8988T (cell line): ENCODE measurements at places on chromosomes 7 and 10.
A peak's percentile ranks its signal among the peaks of the same experiment; 100 is the strongest.

GRCh38 chr10:121598263-121599249, at the start of gene FGFR2:
FGFR2 (minus strand) TSS chr10:121598444; CDS start chr10:121593817, 4,627 bp downstream.
- peak; percentile 92 for DNase-seq

DNA sequence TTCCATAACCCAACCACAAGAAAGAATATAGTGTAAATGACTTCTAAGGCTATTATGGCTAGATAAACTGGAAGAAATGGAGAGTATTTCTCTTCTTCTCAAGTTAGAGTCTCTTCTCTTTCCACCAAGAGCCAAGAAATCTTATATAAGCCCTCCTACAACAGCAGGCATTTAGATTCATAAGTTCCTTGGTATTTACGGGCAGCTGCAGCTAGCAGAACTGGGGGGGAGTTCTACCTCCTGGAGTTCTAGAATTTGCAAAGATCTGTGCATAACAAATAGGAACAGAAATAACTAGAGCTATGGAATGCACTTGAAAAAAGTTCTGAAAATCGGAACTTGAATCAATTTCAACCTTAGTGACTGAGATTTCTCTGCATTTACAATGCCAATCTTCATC, 715.2 kb upstream of the GRM3 start:
- DNase-seq, result no peak

- DNase-seq, result no peak
Measured at GRCh38 chr10:63591600-63592379, 70.6 kb downstream of the REEP3 start.

DNA sequence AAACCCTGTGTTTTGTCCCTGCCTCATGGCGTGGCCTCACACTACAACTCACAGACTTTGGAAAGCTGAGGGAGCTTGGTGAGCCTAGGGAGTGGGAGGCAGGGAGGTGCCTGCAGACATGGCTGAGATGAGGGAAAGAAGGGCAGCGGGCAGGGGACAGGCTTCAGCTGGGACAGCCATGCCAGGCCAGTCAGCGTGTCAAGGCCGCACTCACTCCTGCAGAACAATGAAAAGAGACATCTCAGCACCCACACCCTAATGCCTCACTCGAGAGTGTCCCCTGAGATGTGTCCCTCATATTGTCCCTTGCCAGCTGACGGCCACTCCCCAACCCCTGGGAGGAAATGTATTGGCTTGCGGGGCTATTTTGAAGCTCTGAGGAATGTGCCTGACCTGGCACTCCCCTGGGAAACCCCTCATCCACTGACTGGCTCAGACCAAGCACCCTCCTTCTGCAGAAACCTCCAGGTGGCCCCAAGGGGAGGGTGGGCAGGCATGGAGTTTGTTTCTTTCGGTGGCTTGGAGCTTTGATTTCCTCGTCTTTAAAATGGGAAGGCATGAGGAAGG, 31.6 kb downstream of the SH3PXD2A start:
- DNase-seq, result no peak

DNA sequence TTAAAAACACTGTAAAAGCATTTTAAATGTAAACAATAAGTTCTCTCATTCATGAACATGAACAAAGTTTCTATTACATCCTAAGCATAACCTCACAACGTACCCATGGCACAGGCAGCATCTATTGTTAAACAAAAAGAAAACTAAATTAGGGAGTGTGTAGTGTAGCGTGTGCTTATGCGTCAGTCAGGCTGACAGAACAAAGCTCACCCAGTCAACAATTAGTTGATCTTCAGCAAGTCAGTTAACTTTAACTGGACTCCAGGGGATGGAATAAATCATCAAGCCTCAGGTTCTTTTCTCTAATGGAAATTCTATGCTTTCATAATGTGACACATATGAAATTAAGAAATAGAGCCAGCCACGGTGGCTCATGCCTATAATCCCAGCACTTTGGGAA, 91.6 kb upstream of the ODAD2 start:
- no peak for DNase-seq

- no peak for DNase-seq
Measured at GRCh38 chr10:81957976-81958375, 83.0 kb downstream of the NRG3 start.

DNA sequence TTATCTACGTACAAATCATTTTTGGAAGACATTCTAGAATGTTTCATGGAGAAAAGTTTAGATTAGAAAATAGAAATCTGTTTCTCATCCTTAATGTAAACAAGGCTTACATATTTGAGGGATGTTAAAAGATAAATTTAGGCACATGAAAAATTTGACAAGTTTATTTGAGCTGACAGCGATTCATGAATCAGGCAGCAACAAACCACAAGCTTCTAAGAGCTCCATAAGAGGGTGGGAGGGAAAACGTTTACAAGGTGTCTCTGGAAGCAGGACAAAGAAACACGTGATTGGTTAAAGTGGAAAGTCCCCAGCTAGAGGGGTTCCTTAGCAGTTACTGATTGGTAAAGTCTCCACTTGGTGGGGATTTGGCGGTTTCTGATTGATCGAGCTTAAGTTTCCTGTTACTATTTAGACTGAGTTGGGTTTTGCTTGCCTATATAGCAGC, 228.9 kb upstream of the PITRM1 start:
- no peak for DNase-seq

DNA sequence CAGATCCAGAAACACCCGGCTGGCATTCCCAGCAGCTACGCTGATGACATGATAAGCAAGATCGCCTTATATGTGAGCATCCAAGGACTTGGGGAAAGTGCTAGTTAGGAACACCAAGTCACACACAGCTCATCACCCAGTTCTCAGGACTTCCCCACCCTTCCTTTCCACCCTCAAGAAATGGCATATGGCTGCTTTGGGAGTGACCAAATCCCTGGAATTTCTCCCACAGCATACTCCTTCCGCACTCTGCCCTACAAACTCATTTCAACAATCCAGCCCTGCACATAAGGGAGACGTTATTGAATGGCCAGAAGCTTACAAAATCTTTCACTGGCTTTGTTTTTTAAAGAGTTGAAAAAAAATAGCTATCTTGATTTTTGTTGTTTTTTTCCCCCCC, 4.2 kb downstream of the ITIH5 start:
- DNase-seq, result no peak

DNA sequence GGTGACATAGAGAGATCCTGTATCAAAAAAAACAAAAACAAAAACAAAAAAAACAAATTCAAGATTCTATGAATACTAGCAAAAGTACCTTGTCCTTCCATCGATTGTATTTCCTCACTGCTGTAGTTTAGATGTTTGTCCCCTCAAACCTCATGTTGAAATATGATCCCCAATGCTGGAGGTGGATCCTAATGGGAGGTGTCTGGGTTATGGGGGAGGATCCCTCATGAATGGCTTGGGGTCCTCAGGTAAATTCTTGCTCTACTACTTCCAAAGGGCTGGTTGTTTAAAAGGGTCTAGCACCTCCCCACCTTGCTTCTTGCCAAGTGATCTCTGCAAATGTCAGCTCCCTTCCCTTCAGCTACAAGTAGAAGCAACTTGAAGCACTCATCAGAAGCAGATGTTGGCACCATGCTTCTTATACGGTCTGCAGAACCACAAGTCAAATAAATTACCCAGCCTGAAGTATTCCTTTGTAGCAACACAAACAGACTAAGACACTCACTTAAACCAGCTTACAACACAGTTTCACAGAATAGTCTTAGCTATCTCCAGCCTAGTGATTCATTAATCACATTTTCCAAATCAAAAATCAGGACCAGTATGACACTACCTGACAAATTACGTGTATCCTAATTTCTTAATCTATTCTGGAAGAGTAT, 20.7 kb downstream of the ABI1 start:
- no peak for DNase-seq

- no peak for DNase-seq
Measured at GRCh38 chr10:80713398-80713928, 175.8 kb downstream of the SH2D4B start.

DNA sequence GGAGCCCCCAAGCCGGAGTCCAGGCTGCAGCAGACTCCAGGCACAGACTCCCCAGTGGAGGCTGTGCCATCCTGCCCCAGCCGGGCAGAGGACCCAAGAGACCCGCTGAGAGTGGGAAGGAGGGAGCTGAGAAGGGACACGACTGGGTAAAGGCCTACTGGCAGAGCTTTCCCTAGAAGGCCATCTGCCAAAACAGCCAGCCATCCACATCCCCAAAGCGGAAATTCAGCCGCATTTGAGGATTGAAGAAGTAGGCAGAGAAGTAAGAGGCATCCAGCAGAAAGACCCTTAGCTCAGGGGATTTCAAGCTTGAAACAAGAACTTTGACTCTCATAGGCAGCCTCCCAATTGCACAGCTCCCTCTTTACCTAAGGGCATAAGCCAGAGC, 857 bp downstream of the CPXM2 start:
- no peak for DNase-seq

- no peak for DNase-seq
Measured at GRCh38 chr7:149772956-149773434, 393 bp downstream of the ZNF467 start.

DNA sequence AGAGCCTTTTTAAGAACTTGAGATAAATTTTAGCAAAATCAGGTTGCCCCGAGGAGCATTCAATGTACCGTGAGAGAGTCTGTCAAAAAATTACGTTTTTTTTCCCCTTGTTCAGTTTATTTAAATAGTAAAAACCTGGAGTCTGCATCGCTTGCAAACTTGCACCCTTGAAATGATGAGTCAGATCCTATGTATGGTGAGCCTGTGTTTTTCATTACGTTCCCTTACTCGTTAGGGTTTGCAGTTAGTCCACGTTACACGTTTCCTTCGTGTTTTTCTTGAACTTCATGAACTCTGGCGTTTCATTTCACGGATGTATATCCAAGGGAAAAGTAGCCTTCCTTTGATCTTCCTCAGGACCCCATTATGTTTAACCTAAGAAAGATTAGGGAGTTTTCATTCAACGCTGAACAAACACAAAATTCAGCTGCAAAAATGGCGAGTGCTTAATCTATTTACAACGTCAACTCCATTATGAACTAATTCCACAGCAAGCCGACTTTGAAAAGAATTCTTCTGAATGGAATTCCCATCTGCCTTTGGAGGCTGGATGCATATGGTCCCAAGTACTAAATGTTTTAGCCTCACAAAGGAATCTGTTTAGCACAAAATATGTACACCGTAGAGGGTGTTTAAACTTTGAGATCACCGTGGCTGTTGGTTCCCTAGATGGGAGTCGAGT, 182.4 kb downstream of the MYOF start:
- no peak for DNase-seq

- no peak for DNase-seq
Measured at GRCh38 chr7:94425546-94425945, 30.9 kb downstream of the COL1A2 start.

GRCh38 chr10:29412485-29412884, 123.6 kb downstream of the LYZL1 start:
- no peak for DNase-seq

DNA sequence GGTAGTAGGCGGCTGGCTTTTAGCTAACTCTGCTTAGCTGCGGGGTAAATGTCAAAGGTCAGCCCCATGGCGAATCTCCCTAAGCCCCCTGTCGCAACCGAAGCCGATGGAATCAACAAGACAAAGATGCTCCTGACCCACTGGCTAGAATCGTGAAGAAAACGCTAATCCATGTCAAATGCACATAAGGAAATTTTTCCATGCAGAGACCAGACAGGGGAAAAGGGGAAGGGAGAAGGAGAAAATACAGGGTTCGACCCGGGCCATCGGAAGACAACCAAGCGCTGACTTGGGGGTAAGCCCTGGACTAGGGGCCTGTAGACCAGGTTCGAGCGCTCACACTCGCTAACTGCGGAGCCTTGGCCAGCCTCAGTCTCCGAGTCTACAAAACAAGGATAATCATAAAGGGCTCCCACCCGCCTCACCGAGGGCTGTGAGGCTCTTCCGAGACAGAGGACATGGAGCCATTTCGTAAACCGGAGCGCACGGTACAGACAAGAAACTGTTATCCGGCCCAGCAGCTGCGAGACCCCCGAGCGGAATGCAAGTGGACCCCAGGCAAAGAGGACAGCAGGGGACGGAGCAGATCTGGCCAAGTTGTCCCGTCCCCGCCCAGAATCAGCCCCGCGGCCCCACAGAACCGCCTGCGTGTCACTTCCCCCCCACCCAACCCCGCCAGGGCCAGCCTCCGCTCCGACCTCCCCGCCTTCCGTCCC, 507 bp downstream of the SAR1A start:
- DNase-seq, result no peak

GRCh38 chr7:77409005-77409738, 7.0 kb downstream of the GSAP start:
- no peak for DNase-seq

- DNase-seq, result no peak
Measured at GRCh38 chr7:83957333-83957732, 237.3 kb downstream of the SEMA3A start.

- DNase-seq, result no peak
Measured at GRCh38 chr7:36979810-36980248, 255.5 kb upstream of the AOAH start.

- no peak for DNase-seq
Measured at GRCh38 chr10:106557951-106558733, 606.4 kb downstream of the SORCS1 start.

- DNase-seq, result no peak
Measured at GRCh38 chr10:119116326-119116951, 12.5 kb downstream of the DENND10 start.

- no peak for DNase-seq
Measured at GRCh38 chr10:52631146-52631545, 141.4 kb downstream of the MBL2 start.

GRCh38 chr10:51789118-51789517, 89.7 kb upstream of the CSTF2T start:
- no peak for DNase-seq

DNA sequence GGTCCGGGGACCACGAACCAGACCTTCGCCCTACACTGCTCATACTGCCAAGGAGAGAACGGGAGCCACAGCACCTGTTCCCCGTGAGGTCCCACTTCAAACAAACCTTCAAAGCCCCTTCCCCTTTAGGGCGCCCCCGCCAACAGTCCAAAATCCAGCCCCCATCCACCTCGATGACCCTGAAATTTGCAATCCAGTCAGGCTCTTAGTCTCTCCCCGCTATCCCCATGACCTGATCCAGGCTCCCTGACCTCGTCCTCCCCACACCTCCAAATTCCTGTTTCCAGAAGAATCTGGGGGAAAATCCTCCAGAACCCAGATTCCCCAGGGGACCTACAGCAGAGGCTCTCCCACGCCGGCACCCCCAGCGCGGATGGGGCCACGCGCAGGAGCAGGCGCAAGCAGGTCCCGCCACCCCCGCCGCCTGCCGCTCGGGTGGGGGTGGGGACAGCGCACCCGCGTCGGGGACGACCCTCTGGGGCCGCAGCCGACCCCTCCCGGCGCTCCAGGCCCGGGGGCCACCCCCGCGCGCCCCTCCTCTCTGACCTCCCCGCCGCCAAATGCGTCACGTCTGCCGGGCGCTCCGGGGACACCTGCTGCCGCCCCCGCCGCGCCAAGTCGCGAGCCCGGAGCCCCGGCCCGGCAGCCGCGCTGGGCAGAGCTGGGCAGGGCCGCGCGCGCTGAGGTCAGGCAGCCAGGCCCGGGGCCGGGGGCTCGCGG, 753 bp downstream of the CAMK2B start:
- no peak for DNase-seq
